ENCODE measurements at places on chromosomes 2 and 18.

GRCh38 chr2:145750144-145750543, 1230.2 kb upstream of the ZEB2 start:
- no peak for DNase-seq

- no peak for DNase-seq
These were observed 524.8 kb upstream of the DSEL start for GRCh38 chr18:68041327-68041726.

DNA sequence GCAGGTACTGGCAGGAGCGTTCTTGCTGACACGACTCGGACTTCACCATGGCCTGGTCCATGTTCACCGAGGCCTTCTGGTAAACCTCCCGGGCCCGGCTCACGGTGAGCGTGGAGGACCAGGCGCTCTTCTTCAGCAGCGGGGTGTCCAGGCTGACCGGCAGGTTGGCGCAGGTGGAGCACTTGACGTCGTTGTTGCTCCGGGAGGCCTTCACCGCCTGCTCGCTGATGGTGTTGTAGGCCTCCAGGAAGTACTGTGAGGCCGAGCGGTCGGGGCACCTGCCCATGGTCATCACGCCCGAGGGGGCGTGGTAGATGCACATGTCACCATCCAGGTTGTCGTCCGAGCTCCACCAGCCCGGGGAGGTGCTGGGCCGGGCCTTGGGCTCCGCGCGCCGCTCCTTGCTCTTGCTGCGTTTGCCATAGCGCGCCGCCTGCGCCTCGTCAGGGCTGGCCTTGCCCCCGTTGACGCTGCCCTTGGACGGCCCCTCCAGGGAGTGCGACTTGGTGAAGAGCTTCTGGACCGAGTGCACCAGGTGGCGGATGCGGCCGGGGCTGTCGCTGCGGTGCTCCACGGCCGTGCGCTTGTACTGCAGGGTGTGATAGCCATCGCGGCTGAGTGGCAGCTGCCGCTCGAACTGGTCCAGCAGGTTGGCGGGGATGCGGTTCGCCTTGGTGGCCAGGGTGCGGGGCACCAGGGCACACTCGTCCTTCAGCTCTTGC, 429.3 kb downstream of the TGIF1 start:
- DNase-seq, result no peak

DNA sequence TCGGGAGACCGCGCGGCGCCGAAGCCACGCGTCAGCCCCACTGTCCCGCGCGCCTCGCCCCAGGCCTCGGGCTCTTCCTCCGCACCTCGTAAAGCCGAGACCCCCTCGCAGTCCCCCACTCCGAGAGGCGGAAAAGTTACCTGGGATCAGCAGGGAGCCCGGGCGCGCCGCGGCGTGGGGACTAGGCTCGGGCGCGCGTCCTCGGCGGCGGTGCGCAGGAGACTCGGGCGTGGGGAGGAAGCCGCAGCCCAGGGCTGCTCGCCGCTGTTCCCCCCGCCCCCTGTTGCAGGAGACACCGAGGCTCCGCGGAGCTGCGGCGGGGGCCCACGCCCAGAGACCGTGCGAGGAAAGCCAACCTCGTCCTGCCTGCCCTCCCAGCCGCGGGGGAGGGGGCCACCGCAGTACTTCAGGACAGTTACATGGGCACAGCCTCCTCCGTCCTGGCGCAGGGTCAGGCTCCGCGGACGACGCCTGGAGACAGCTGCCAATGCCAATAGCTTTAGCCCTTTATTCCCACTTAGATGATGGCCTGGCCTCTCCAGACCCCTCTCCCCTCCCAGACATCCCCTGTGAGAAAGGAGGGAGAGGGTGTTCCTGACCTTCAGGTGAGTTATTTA, at the start of gene EPB41L3:
EPB41L3 (minus strand) TSS at position 225 of the 617 bp plus-strand sequence. CDS start 54,814 bp downstream, outside the sequence.
- DNase-seq, result no peak

- DNase-seq, result no peak
These were observed 30.8 kb upstream of the ST8SIA5 start for GRCh38 chr18:46787674-46788073.

DNA sequence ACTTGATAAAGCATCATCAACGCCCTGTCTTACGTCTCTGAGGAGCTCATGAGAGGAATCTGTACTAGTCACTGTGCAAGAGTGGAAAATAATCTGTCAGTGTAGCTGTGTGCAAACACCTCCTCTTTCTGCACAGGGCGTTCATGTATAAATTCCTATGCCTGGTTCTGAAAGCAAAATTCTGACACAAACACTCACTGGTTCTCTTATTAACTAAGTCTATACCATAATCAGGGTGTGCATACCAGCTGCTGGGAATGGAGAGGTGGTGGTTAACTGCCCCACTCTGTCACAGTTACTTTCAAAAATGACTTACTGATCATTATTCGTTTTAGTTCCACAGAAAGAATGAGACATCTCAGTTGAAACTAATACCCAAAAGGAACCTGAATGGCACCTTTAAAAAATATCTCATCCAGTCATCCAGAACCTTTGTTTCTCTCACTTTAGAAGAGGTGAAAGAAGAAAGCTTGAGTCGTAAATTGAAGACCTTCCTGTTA, 35.7 kb downstream of the STK39 start:
- no peak for DNase-seq

DNA sequence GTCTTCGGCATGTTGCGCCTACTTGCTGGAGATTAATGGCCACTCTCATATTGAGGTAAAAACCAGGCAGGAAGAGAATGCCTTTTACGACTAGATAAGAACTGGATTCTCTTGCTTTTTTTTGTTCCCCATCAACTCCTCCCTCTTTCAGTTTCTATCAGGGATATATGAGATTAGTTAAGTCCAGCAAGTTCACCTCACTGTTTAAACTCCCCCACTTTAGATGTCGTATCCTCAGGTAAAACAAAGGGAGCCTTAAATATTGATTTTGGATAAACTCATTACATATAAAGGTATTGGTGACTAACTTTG, 98.4 kb downstream of the PLEKHM3 start:
- DNase-seq, result no peak

DNA sequence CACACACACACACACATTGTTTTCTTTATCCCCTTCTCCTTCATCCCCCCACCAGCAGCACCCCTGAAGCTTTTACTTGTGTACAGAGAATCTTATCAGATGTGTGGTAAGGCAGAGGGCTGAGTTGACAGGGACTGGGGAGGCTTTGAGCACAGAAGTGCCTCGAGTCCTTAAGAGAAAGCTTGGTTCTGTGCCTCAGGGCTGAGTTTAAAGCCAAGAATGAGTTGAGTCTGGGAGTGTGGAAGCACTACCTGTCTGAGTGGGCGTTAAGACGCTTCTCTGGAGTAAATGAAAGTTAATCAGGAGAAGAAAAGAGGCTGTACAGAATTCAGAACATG, 2.7 kb downstream of the ID2 start:
- peak; percentile 68 for DNase-seq

GRCh38 chr2:138601458-138602165, 100.0 kb downstream of the SPOPL start:
- DNase-seq, result no peak

DNA sequence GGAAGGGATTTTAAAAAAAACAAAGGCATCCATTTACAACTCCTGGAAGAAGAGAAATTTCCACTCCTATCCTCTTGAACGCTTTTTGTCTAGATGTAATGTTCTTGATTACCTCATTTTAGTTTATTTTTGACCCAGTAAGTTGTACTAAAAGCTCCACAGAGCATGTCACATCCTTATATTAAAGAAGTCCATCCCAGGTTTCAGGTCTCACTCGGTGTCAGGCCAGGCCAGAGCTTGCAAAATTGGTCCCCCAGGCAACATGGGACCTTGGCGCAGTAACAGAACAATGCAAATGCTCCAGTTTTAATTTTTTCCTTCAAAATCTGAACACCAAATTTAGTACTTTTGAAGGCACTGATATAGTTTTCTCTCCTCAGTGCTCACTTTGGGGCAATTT, 218.4 kb upstream of the REV1 start:
- no peak for DNase-seq

GRCh38 chr2:136117909-136118818, at the start of gene CXCR4:
TSS of gene CXCR4 (minus strand) at chr2:136118149. CDS start at chr2:136118060, 89 bp downstream.
- DNase-seq, result peak; percentile 80

GRCh38 chr2:137252934-137253333, 487.6 kb downstream of the THSD7B start:
- no peak for DNase-seq

- no peak for DNase-seq
These were observed 246.3 kb downstream of the TNS1 start for GRCh38 chr2:217756375-217757107.

GRCh38 chr18:77632758-77633157, 383.1 kb downstream of the GALR1 start:
- no peak for DNase-seq

GRCh38 chr2:23924589-23925359, 2.1 kb downstream of the ATAD2B start:
- no peak for DNase-seq

GRCh38 chr2:221780281-221780688, 208.2 kb upstream of the EPHA4 start:
- DNase-seq, result no peak

All from NCI-H1105 (cell line).